ENCODE measurements at places on chromosomes 11 and 22. TPM values are rescaled to one million over a fixed set of nuclear protein-coding genes. Genes with fewer than 3 reads are reported as not detected.

DNA sequence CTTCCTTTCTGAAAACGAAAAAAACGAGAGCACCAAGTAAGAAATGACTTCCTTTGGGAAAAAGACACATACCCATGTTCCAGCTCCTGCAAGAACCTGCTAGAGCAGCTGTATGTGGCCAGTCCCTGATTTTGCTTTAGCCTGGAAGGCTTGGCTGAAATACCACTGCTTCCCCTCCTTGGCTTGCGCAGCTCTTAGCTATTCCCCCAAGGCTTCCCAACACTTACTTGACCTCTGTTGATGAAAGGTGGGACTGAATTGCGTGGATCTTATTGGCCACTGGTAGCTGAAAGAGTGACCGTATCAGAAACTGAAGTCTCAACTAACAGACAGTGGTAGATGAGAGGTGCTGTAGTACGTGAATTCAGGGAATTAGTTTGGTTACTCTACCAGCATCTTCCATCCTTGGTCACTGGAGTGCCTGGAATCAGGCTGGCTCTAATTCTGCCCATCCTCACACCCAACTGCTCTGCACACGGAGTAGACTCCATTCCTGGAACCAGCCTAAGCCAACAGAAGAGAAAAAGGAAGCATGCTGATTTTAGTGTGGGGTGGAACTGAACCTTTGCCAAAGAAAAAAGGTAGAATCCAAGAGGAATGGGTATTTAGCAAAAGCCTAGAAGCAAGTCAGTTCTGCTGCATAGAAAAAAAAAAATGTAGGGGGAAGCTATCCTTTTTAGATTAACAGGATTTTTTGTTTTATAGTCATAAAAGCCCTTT is 73.8 kb upstream of the CRTAM start:
- no peak for DNase-seq

DNA sequence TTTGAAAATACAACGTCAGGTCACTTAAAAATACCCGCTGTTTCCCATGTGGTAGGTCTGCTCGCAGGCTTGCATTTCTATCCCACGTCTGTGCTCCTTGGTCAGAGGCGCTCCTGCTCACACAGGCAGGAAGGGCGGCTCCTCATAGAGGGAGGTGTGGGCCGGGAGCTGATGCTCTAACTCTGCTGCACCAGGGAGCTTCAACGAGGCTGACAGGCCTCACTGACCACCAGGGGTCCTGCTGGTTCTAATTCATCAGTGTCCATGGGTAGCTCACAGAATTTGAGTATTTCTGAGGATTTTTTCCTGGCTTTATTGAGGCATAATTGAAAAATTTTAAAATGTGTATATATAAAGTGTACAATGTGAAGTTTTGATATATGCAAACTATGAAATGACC is 68.5 kb downstream of the PIWIL3 start:
- DNase-seq, result no peak

- DNase-seq, result no peak
Measured at GRCh38 chr11:121153472-121153871, 52.4 kb downstream of the TECTA start.

DNA sequence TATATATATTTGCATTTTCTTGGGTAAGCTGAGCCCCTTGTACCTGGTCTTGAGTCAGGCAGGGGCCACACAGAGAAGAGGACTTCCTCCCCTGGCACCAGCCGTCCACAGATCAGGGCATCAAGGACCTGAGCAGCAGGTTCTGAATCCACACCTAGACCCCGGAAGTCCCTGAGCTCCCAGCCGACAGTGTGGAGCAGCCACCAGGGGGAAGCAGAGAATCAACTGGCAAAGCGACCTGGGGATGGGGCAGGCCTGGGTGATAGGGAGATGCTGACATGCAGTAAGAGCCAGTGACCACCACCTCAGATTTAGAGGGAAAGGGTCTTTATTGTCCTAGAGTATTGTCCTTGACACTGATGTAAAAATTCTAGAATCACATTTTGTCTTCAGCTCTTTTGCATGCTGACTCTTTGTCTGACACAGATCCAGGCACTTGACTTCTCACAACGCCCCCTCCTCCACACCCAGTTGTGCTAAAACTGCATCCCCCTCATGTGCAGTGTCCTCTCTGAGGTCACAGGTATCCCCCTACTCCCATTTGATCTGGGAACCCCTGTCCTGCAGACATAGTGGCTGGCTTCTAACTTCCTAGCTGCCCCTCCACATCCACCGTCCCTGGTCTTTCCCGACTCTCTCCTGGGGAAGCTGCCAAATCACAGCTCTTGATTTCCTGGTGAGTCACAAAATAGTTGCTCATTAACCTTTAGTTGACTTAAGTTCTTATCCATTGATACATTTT is 109.3 kb downstream of the GGTLC2 start:
- DNase-seq, result no peak

DNA sequence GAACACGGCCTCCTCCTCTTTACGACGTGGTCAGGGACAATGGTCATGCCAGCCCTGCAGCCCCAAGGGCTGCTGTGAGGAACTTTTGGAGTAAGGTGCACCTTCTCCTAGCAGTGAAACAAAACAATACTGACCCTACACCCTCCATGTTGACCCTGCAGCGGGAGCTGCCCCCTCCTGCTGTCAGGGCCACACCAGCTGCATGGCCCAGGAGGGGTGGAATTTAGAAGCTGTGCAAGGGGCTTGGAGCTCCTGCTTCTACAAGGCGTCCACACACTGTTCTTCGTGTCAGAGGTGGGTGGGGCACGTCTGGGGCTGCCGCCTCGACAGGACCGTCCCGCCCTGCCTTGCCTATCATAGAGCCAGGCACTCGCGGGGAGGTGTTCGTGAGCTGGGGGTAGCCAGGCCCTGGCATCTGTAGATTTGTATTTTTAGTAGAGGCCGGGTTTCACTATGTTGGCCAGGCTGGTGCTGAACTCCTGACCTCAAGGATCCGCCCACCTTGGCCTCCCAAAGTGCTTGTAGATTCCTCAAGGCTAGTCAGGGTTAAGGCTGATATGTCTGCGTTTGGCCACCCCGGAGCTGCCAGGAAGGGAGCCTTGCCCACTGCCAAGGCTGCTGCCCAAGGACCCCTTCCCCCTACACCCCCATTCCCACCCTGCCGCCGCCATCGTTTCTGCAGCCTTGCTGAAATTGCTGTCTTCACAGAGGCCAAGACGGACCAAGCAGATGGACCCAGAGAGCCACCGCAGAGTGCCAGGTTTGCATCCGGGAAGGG is 15.9 kb downstream of the INCENP start:
- no peak for DNase-seq

MTNR1B gene
- not detected for total RNA-seq

- DNase-seq, result no peak
Measured at GRCh38 chr11:75907906-75908527, 93.0 kb downstream of the UVRAG start.

GLB1L3 gene
- total RNA-seq, result not detected

FOLR2 gene
- not detected for total RNA-seq

DNA sequence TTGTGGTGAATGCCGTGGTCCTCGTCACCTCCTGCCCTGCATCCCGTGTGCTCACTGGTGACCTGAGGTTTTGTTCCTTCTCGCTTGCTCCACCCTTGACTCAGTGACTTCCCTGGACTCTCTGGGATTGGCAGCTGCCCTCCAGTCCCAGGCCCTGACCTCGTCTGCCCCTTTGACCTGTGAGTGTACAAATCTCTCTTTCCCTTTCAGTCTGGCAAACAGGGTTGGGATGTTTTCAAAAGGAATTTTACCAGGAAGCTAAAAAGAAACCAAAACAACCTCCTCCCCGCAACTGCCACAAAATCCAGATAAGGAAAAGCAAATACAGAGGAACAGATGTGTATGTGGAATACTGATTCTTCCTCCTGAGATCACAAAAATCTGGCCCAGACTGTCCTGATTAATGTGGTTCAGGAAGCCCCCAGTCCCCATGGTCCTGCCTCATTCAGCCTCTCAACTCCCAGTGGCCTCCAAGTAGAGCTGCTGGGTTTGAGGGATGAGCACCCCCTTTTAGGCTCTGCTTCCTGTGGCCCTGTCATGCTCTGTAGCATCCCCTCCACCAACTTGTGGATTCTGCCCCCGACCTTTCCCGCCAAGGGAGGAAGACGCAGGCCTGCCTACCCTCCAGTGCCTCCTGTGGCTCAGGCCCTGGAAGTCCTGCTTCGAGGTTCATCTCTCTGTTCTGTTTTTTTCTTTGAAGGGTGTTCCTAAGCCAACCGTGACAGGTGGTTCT is 15.2 kb downstream of the ROBO4 start:
- peak; percentile 24 for DNase-seq

- peak; percentile 49 for DNase-seq
Measured at GRCh38 chr11:8693555-8693954, 11.0 kb downstream of the RPL27A start.

DNA sequence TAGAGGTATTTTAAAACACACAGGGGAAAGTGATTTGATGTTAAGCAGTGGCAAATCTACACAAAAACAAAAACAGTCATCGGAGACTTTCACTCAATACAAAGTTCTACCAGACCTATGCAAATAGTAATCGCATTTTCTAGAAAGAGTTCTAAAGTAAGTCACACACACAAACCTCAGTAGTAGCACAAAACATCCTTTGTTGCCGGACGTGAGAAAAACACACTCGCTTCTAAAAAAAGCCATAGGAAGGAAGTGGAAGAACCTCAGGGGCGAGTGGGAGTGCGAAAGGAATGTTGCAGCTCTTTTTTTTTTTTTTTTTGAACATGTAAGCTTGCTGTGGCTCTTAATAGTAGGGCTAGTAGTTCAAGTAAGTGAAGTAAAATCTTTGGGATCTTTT is 88.9 kb downstream of the MAML2 start:
- DNase-seq, result peak; percentile 68

OR4D5 gene
- total RNA-seq, result not detected

- peak; percentile 100 for DNase-seq
Measured at GRCh38 chr11:5280582-5281102, 10.9 kb upstream of the HBE1 start.

DNA sequence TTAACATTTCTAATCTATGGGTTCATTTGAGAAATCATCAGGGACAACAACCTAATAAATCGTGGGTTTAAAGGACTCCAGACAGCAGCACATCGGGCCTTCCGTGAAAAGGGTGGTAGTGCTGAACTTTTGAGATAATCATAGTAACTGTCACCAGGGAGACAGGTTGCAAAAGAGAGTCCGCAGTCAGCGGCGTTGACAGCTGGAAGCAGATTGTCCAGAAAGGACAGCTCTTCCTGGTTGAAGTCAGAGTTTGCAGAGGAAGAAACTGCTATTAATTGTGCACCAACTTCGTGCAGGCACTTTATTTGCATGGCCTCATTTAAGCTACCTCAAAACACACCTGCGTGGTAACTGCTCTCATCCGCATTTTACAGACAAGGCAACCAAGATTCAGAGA is 20.5 kb upstream of the ISX start:
- DNase-seq, result no peak

GRCh38 chr11:66676931-66677598 is 622 bp downstream of the RBM4B start:
- no peak for DNase-seq

GRCh38 chr11:59145534-59145933 is 2.9 kb downstream of the FAM111A start:
- DNase-seq, result peak; percentile 69

OR8D1 gene
- not detected for total RNA-seq

DNA sequence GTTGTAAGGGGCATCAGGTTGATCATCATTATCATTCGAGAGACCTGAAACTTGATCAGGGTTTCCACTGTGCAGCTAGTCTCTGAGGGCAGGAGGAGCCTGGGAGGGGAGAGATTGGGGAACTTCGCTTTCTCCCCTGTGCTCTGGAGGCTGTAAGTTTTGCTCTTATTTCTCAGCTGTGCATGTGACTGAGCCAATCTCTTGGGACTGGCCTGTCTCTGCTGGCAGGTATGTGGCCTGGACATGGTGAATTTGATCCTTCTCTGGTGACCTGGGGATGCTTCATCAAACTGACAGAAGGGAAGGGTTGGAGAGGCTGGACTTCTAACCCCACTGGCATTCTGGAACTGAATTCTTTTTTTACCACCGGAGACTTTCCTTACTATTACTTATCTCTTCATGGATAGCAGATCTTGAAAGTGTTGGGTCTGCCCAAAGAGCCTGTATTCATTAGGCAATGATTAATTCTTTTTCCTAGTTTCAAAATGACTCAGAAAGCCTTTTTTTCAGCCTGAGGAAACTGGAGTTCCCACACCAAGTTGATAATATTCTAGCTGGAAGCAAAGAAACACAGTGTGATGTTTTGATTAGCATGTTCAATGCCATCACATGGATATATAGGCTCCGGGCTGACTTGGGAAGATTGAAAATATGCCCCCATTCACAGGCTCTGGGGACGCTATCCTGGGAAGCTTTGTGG is 36.5 kb downstream of the TSPAN18 start:
- DNase-seq, result no peak

DNA sequence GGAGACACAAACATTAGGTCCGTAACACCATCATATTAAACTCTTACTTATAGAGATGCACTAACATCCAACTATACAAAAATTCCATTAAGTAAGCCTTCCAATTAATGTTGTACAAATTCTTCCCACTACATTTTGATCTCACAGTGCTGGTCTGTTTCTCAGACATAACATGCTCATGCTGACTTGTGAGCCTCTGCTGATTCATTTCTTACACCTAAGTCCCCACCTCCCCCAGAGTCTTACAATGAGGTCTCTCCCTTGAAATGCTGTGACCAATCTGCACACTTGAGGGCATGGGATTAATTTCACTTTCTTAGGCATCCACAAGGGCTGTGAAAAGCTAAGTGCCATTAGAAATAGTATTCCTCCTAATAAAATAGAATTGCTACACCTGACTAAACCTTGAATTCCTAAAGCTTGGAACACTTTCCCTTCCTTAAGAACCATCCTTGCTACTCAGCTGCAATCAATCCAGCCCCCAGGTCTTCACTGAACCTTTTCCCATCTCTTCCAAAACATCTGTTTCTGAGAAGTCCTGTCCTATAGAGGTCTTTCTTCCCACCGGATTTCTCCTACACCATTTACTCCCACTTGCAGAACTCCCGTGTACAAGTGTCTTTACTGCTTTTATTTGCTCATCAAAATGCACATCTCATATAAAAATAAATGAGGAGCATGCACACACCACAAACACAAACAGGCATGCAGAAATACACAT is 2.0 kb downstream of the HBG1 start:
- no peak for DNase-seq

DNA sequence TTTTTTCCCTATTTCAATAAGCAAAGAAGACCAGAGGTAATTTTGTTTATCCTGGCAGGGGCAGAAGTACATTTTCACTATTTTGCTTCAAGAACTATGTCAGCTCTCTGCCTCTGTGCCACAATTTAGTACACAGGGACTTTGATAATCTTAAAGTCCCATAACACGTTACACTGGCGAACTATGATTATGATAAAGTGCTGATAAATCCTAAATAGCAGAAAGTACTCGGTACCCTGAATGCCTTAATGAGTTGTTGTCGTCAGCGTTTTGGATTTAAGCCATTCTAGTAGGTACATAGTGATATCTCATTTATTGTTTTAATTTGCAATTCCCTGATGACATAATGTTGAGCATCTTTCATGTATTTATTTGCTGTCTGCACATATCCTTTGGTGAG is 16.6 kb upstream of the PHOX2A start:
- DNase-seq, result no peak

Data from LHCN-M2 (cell line).